ENCODE measurements at places on chromosomes 6 and 20.

DNA sequence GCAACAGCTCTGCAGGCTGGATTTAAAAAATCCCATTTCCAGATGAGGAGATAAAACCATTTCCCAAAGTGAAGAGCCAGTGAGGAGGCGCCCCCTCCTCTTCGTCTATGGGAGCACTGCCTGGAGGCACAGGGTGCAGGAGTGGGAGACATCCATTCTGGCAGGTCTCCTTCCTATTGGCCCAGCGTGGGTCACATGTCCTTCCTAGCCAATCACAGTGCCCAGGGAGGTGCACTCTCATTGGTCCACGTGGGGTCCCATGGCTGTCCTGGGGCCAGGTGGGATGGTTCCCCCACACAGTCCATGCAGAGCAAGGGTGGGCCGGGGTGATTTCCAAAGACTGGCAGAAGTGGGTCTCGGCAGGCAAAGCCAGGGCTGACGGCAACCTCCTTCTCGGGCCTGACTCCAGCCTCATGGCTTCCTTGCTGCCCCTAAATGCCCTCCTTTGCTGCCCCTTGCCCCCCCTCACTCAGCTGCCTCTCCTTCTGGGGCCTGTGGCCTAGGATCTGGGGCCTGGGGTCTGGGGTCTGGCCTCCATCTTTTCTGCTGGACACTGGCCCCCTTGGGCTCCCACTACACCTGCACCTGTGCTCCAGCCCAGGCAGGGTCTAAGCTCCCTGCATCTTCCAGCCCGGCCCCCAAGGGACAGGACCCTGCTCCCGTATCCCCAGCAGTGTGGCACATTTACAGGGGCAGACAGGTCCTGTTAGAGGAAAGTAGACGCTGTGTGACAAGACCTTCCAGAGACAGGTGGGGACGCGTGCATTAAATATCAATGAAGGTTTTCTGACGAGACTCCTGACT is 231.7 kb downstream of the TAF4 start:
- DNase-seq: peak; percentile 6

DNA sequence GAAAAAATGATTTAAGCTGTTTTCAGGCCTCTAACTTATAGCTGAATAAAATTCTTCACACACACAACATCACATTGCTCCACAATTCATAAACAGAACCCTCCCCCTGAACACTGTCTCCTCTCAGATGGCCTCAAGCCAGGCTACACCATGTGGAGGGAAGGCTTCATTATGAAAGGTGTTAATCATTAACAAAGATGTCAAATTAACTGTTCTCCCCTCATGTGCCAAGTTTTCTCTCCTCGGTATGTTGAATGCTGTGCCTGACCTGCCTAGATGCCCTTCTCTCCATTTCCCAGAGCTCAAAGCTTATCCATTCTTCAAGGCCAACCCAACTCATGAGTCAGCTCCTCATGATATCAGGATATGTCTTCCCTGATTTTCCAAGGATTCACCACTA is 210.4 kb downstream of the GMDS start:
- no peak for DNase-seq

DNA sequence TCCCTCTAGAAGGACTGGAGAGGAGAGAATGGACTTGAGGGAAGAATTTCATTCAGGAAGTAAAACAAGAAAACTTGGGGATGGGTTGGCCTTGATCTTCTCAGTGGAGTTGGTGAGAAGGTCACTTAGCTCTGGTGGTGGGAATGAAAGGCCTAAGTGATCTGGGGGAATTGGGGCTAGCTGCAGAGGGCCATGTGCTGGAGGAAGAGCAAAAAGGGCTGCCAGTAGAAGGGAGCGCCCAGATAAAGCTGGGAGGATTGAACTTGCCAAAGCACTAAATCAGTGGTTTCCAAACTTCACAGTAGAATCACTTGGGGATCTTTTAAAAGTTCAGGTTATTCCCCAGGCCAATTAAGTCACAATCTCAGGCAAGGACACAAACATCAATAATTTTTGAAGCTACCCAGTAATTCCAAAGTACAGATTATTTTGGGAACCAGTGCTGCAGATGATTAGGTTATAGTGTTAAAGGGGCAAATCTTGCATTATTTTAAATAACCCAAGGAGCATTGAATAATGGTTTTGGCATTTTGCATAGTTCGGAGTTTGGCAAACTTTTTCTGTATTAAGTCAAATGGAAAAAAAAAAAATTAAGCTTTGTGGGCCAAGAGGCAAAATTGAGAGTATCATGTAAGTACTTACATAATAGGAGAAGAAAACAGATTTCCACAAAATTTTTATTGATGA is 36.5 kb upstream of the RFPL4B start:
- DNase-seq: no peak

DNA sequence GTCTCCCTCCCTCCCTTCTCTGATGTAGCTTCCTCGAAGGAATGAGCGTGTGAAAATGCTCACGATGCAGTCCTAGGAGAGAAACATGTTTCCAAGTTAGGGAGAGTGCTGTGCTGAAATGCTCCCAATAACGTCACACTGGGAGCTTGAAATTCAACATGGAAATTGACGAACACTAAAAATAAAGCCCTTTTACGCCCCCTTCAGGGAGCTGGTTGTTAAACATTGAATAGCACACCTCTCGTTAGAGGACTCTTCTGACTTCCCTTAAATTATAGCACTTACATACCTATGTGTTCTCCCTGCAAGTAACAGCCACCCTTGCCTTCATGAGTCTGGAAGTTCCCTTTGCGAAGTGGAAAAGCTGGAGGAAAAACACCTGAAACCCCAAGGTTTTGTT is 88.6 kb downstream of the BFSP1 start:
- no peak for DNase-seq

- no peak for DNase-seq
Observed at GRCh38 chr6:111724039-111724438, 118.4 kb upstream of the TRAF3IP2 start.

DNA sequence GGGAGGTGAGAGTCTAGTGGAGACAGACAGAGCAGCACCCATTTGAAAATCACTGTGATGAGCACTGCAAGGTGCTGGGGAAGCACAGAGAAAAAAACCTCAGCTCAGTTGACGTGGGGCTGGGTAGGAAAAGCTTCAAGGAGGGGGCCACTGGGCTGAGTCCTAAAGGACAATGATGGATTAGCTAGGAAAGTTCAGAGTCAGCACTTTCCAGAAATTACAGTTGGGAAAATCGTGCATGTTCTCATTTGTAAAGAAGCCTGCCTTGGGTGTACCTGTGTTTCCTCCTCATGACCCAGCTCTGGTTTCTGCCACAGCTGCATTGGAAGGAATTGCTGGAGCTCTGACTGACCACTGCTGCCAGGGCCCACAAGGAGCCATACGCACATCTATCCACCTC is 221.3 kb downstream of the FARS2 start:
- DNase-seq: no peak

DNA sequence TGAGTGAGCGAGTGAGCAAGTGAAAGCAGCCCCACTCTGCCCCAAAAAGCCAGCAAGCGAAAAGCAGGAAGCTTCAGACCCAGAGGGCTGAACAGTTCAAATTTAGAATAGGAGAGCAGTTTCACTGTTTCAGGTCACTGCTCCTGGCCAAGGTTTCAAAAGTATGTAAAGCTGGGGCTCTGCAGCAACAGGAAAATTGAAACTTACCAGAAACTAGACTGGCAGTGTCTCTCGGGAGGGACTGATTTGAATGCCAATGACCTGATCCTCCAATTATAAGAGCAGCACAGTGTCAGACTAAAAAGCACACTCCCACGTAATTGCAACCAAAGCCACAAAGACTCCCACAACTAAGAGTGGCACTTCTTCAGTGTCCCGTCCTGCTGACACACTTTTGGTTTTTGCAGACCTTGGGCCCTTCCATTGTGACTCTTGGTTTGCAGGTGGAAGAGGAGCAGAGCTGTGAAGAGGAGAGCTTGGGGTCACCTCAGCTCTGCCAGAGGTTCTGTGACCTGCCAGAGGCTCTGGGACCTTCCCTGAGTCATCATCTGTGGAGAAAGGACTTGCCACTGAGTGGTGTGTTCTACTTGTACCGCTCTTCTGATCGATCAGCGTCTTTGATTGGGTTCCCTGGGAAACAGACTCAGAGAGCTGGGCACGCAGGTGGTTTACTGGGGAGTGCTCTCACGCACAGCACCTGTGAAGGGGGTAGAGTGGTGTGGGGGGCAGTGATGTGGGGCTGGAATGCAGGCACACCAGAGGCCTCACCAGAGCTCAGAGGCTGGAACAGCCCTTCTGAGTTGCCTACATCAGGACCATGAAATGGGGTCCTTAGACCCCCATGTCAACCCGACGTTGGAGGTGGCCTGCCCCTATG is 52.7 kb upstream of the PTGIS start:
- DNase-seq: no peak

DNA sequence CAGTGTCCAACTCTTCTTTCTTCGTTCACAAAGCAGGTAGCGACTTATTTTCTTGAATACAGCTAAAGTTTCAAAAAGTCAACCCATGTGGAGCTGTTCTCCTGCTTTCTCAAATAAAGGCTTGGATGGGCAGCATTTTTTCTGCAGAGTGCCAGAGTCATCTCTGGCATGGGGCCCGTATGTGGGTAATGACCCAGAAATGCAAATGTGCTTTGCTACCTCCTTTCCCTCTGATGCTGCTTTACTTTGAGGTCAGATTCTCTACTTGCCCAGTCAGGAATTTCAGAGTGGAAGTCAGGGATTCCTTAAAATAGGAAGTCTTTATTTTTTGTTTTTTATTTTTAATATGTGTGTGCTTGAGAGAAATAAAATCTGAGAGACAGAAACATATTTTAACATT is 4.9 kb downstream of the NKAIN2 start:
- no peak for DNase-seq

- DNase-seq: no peak
Observed at GRCh38 chr6:86357877-86358276, 579.5 kb upstream of the HTR1E start.

DNA sequence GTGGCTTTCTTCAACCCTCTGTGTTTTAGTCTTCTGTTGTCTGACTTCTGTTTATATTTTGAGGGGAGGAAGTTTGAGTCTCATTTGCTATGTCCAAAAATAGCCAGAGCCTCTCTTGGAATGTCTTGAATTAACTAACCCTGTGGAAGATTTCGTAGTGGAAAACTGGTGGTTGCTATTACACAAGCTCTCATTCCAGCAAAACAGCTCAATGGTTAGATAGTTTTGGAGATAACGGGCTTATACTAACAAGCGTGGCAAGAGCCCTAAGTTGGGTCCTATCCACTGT is 1.6 kb downstream of the CCN2 start:
- no peak for DNase-seq

DNA sequence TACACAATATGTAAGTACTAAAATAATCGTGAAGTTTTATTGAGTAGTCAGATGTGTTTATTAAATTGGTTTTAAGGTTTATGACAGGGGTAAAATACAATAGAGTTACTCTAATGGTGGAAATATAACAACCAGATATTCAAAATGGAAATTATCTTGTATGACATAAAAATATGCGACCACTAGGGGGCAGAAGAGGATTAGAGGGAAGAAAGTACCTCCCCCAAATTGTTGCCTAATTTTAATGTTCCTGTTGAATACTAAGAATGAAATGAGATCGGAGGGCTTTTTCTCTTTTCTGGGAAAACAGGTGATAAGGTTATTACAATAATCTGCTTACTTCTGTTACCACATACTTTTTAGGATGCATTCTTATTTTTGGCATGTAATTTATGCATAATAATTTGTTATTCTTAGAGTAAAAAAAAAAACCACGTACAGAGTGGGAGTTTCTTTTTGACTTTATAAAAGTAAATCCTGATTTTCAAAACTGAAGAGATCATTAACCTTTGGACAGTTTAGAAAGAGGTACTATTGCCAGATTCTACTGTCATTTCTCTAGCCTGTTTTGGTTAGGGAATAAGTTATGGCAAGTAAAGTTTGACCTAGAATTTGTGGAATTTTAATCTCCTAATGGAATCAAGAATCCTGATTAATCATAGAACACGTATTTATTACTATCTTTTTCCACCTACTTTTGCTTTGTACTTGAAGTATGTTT is 159.2 kb downstream of the CD109 start:
- no peak for DNase-seq

Data from right hindlimb (tissue), 1 donor.